Omental fat pad (tissue), 4 donors: ENCODE measurements at places on chromosomes 1 and 21.

- no peak for DNase-seq
These were observed 3.6 kb downstream of the TUT4 start for GRCh38 chr1:52549267-52549666.

DNA sequence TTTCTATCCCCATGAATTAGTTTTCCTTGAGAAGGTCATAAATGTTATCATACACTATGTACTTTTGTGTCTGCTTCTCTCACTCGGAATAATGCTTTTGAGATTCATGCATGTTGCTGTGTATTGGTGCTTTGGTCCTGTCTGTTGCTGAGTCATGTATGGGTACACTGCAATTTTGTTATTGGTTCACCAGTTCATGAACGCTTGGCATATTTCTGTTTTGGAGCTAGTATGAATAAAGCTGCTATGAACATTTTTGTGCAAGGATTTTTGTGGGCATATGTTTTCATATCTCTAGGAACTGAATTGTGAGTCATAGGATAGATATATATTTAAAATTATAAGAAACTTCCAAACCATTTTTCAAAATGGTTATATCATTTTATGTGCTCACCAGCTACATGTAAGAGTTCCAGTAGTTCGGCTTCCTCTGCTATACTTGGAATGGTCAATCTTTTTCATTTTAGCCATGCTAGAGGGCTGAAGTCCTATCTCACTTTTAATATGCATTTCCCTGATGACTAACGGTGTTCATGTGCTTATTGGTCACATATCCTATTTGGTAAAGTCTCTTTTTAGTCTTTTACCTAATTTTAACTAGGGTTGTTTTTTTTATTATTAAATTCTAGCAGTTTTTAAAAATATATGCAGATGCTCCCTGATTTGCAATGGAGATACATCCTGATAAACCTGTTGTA lies 38.2 kb downstream of the ETS2 start:
- DNase-seq, result no peak

- DNase-seq, result no peak
These were observed 358.1 kb downstream of the LRRIQ3 start for GRCh38 chr1:73839922-73840321.

DNA sequence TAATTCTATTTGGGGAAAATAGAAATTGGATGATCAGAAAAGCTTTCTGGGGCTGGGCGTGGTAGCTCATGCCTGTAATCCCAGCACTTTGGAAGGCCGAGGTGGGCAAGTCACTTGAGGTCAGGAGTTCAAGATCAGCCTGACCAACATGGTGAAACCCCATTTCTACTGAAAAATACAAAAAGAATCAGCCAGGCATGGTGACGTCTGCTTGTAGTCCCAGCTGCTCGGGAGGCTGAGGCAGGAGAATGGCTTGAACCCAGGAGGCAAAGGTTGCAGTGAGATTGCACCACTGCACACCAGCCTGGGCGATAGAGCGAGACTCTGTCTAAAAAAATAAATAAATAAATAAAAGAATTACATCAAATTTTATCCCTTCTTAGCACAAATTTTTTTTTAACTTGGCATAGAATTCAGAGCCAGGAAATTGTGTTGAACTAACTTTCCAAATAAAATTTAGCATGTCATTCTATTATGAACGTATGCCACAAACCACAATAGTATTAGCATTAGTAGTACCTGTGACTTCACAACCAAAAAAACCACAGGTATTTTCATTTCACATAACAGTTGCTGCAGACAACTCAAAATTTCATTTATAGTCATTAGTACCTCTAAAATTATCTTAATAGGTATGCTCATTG lies 4.5 kb upstream of the ANKRD13C start:
- no peak for DNase-seq

GRCh38 chr1:56284928-56285327 lies 294.4 kb downstream of the PLPP3 start:
- no peak for DNase-seq

DNA sequence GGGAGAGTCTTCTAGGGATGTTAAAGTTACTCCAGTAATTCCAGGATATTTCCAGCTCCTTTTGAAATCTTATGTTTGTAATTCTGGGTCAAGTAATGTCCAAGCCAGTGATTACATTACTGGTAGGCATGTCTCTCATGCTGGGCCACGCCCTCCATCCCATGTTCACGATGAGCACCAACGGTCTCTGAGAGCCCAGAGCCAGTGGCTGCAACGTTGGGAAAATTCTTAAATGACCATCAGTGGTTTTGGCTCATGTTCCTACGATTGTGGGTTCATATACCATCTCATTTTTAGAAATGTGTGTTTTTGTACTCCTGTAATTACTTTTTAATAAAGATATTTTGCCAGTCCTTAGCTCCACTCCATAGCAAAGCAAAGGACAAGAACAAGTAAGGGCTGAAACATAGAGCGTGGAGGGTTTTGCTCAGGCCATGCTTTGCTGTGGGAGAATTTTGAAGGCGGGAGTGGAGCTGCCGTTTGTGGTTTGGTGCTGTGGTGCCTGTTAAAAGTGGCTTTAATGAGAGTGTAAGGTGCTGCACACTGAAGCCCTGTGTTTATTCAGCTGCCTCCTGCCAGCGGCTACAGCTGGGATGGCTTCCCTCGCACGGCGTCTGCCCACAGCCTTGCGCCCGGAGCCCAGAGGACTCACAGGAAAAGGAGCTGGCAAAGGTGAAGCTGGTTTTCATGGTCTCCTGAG lies 28.9 kb downstream of the VANGL1 start:
- no peak for DNase-seq

GRCh38 chr1:207084232-207084631 lies 4.4 kb upstream of the C4BPB start:
- no peak for DNase-seq

DNA sequence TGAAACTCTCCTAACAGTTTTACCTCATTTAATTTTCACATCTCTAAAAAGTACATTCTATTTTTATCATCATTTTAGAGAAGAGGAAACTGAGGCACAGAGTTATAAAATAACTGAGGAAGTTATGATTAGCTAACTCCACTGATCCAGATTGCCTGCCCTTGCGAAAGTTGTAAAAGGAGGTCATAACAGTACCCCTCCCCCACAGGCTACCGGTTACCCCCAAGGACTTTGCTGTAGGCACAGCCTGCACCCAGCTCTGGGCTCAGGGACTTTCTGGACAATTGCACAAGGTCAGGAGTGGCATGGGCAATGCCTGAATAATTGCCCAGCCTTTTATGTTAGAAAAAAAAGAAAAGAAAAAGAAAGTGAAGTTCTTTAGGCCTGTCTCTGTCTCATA lies 22.7 kb downstream of the PIGM start:
- no peak for DNase-seq

DNA sequence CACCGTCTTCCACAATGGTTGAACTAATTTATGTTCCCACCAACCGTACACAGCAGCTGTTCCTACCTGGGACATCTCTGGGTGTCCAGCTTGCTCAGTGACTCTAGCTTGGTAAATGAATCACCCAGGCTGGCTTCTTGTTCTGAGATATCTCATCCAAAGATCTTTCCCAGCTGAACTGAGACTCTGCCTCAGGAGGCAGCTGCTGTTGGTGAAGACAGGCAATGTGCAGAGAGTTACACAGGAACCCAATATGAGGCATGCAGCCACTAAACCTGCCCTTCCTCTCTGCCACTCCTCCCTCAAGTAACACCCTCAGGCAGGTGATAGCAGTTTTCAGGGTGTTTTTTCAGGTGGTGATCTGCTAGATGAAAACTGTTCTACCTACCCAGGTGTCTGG lies 14.0 kb upstream of the FOXO6 start:
- DNase-seq, result no peak

- no peak for DNase-seq
These were observed 17.3 kb downstream of the CA6 start for GRCh38 chr1:8962812-8963530.

DNA sequence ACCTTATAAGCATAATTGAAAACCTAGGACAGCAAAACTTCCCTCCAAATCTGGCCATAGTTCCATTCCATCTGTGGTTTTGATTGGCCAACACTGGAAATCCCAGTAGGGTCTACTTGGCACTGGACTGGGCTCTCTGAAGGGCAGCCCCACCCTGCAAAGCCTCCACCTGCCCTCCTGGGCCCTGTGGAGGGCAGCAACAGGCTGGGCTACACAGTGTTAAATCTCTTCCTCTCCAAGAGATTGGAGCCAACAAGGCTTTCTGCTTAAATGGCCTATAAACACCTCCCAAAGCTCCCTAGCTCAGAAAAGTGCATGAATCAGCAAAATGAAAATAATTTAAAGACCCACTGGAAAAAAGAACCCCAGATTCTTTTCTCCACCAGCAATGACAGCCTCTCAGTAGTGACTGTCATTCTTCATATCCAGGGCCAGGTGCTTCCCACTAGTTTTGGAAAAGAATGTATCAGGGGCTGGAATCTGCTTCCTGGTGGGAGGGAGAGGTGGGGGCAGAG lies 58.5 kb downstream of the BEND5 start:
- DNase-seq, result no peak

DNA sequence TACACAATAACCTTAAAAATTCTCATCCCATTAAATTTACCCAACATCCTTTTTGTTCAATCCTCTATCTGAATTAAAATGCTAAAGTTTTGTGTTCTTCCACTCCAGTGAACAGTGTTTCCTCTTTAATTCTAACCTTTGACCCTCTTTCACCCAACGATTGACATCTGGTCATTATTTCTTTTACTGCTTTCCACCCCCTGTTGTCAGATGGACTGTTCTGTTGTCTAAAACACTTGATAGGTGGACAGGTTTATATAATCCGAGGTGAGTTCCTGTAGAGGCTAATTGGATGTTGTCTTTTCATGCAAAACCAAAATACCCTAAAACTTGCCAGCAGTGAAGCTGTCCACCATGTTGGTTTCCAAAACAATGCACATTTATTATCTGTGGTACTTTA lies 73.4 kb upstream of the SERTAD4 start:
- no peak for DNase-seq

GRCh38 chr1:28086651-28087050 lies 1.8 kb downstream of the EYA3 start:
- DNase-seq, result no peak

- DNase-seq, result no peak
These were observed 8.8 kb downstream of the TSEN15 start for GRCh38 chr1:184060316-184060715.

DNA sequence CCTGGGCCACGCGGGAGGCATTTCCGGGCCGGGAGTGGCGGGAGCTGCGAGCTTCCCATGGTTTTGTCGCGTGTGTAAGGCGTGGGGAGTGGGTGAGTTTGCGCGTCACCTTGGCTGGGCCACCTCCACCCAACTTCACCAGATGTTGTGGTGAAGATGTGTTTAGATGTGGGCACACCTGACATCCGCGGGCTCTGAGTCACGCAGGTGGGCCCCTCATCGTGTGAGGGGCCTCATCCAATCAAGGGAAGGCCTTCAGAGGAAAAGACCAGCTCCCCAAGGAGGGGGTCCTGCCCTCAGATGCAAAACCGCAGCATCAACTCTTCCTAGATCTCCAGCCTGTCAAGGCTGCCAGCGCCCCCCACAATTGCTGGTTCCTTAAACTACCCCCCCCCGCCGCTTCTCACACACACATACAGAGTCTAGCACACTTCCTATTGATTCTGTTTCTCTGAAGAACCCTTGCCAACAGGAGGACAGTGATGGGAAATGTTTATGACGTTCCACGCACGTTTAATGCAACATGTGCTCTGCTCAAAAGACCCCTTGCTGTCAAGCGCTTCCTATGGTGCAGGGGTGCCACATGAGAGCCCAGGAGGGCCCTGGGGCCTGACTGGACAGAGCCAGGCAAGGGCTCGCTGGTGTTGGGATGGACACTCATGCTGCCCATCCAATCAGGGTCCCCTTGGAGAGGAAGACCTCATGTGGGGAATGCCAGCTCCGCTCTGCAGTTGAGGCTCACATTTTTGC lies 11.9 kb downstream of the ACTRT2 start:
- DNase-seq, result no peak

GRCh38 chr1:175158170-175158591 lies 34.4 kb downstream of the KIAA0040 start:
- DNase-seq, result no peak

GRCh38 chr21:45326891-45327440 lies 39.3 kb upstream of the POFUT2 start:
- DNase-seq, result no peak

DNA sequence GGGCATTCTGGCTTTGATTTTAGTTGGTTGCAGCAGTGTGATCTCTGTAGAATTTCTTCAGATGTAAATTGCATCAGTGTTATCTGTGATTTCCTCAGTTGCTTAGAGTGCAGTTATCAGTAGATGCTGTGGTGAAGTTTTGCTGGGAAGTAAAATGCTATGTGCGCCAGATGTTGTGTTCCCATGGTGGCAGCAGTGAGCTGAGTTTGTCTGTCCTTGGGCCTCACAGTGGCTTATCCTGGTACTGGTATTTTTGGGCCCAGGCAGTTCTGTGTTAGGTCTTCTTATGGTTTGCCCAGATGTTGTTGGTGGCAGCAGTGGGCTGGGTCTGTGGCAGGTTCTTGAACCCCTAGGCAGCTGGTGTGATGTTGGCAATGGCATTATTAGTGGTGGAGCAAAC lies 1242.1 kb downstream of the PLA2G4A start:
- DNase-seq, result no peak

GRCh38 chr1:17856496-17857108 lies 101.5 kb downstream of the ACTL8 start:
- no peak for DNase-seq

DNA sequence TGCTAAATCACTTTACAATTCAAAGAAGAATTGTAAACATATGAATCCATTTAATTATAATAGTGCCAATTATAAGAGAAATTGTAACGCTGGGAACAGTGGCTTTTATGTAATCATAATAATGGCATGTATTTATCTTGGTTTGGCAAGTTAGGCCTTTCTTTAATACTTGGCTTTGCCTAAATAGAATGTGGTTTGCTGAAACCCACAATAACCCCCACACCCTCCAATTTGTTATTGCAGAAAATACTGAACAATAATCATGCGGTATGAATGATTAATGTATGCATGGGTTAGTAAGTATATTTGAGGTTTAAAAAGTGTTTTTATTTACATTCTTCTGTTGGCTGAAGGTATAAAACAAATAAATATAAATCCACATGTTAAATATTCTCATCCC lies 138.2 kb downstream of the NFIA start:
- DNase-seq, result no peak

DNA sequence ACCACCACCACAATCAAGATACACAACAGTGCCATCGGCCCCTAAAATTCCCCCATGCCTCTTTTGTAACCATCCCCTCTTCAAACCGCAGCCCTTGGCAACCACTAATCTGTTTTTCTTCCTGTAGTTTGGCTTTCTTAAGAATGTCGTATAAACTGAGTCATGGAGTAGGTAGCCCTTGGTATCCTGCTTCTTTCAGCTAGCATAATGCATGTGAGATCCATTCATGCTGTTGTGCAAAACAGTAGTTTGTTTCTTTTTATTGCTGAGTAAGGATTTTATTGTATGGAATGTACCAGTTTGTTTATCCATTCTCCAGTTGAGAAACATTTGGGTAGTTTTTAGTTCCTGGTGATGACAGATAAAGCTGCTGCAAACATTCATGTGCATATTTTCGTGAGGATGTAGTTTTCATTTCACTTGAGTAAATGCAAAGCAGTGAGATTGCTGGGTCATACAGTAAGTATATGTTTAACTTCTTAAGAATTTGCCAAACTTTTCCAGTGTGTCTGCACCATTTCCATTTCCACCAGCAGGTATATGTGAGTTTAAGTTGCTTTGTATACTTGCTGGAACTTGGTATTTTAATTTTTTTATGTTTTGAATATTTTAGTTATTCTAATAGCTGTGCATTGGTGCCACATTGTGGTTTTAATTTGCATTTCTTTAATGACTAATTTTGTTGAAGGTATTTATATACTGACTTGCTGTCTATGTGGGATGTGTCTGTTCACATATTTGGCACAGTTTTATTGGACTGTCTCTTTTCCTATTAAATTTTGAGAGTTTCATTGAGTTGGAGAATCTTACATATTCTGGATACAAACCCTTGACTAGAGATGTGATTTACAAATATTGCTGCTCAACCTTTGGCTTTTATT lies 148.4 kb upstream of the MAP1LC3C start:
- DNase-seq, result no peak
